SJSA1 (cell line): ENCODE measurements at places on chromosomes 5 and 9.

- DNase-seq: no peak
Observed at GRCh38 chr5:173629628-173630027, 13.2 kb upstream of the BOD1 start.

- DNase-seq: no peak
Observed at GRCh38 chr9:125525921-125526631, 180.9 kb downstream of the MAPKAP1 start.

- no peak for DNase-seq
Observed at GRCh38 chr5:37833990-37834389, 5.9 kb downstream of the GDNF start.

- no peak for DNase-seq
Observed at GRCh38 chr9:19660019-19660418, 128.8 kb downstream of the SLC24A2 start.

DNA sequence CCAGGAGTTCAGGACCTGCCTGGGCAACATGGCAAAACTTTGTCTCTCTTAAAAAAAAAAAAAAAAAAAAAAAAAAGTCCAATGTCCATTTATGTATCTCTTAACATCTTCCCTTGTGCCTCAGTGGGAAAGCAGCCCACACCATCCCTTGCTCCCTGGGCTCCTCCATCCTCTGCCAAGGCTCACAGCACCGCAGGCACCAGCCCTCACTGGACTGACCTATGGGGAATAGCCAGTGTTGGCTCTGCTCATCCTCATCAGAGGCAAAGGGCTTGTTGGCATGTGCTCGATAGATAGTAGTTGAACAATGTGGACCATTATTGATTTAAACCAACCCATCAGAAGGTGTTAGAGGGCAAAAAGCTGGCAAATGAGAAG, 61.8 kb upstream of the LRRTM2 start:
- no peak for DNase-seq
